Stimulated activated CD4-positive, alpha-beta T cell treated with anti-CD3 and anti-CD28 coated beads, Interleukin-15, amount 100 ng/mL, for 48 hours (primary cell): ENCODE measurements at places on chromosomes 7 and 10.

- DNase-seq = no peak
Measured at GRCh38 chr10:60820093-60820754, 41.9 kb downstream of the CDK1 start.

DNA sequence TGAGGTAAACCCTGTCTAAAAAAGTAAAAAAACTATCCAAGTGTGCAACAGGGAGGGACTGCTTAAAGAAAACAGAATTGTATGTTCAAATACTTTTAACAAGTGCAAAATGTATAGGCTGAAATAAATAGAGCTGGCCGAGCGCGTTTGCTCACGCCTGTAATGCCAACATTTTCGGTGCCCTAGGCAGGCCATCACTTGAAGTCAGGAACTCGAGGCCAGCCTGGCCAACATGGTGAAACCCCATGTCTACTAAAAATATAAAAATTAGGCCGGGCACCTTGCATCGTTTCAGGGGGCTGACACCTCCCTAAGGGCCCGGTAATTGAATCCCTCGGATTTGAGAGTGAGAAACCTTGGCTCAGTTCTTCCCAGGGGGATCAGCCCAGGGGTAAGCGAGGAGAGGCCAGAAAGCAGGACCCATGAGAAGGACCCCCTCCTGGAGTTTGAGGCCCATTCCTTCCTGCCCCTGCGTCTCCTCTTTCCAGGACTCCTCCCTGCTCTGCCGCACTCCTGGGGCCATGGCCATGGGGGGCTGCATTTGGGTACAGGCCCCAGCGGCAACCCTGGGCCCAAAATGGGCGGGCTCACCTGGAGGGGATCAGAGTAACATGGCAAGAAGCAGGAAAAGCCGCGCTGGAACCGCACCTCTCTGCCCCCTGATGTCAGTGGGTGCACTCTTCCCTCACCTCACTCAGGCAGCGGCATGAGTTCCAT is 75.5 kb upstream of the TMEM248 start:
- no peak for DNase-seq

- DNase-seq = no peak
Measured at GRCh38 chr7:139586286-139586685, 62.8 kb downstream of the CLEC2L start.

DNA sequence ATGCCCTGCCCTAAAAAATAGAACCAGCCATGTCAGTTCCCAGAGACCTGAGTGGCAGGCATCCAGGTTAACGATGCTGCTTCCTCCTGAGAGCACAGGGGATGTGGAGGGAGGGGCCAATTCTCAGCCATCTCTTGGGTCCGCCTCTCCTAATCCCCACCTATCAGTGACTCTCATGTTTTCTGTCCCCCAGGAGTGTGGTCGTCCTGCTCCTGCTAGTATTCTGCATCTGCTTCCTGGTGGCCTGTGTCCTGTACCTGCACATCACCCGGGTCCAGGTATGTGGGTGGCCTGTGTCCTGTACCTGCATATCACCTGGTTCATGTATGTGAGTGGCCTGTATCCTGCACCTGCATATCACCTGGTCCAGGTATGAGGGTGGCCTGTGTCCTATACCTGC is 105.3 kb downstream of the ADCY1 start:
- no peak for DNase-seq

GRCh38 chr10:23436983-23437382 is 1.9 kb upstream of the OTUD1 start:
- DNase-seq = no peak
